ENCODE measurements at places on chromosomes 3 and 15.

DNA sequence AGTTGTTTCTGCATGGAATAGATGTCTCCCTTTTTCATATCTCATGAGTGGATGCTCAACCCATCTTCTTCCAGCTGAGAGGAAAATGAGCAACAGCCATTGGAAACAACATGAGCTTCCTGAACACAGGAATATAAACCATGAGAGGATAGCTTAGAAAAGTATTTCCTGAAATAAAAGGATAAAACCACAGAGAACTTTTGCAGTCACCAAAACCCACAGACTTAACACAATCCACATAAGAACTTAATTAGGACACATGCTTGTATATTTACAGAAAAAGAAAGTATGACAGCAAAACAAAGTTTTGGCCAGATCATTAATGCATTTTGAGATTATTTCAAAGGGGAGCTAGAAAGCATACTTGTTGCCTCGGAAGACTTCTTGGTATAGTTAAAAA is 180.5 kb upstream of the RASGRP1 start:
- DNase-seq: no peak

DNA sequence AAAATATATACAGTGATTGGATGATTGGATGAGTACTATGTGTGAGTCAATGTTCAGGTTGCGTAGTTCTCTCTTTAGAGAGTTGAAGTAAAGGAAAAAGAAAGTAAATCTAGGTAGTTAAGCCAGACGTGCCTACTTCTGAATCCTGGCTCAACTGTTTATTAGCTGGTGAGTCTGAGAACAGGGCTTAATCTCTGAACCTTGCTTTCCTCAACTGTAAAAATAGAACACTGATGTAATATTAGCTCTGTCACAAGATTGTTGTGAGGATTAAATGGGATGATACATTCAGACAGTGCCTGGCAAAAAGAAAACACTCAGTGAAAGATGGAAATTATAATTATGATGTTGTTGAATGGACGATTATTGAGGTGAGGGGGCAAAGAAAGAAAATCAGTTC is 413.4 kb downstream of the MAGI1 start:
- DNase-seq: no peak

DNA sequence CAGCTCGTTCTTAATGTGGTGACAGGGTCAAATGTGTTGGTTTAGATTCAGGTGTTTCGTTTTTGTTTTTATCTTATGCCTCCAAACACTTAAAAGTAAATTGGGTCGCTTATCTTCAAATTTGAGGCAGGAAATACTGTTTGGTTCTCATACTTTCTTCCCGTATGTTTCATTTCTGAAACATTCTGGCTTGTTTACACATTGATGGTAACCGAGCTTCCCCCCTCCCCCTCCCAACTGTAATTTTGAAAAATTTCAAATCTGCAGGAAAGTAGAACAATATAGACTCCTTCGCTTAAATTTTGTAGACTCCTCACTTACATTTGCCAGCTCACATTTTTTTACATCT is 64.9 kb downstream of the CMTM8 start:
- no peak for DNase-seq

- no peak for DNase-seq
These were observed at the start of gene ISL2 for GRCh38 chr15:76336254-76337058. ISL2 (plus strand) TSS chr15:76336773; CDS start chr15:76336884, 111 bp downstream.

- DNase-seq: peak; percentile 11
These were observed 698 bp downstream of the IL1RAP start for GRCh38 chr3:190514413-190515153.
